ENCODE measurements at places on chromosomes 1 and 21.
A peak's percentile ranks its signal among the peaks of the same experiment; 100 is the strongest.

DNA sequence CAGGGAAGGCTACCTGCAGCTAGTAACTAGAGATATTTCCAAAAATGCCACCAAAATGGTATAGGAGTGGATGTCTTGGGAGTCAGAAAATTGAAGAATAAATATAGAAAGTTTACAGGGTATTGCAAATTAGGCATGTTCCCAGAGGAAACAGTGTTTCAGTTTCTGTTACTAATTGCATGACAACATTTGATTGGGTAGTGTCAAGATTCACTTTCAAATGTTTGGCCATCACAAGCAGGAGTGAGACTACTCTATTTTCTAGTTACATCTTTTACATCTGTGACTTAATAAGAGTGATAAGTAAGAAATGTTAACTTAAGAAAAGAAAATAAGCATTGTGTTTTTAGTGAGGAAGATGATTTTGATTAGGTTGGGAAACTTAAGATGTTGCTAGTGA lies 30.2 kb downstream of the AMY1C start:
- DNase-seq: no peak

DNA sequence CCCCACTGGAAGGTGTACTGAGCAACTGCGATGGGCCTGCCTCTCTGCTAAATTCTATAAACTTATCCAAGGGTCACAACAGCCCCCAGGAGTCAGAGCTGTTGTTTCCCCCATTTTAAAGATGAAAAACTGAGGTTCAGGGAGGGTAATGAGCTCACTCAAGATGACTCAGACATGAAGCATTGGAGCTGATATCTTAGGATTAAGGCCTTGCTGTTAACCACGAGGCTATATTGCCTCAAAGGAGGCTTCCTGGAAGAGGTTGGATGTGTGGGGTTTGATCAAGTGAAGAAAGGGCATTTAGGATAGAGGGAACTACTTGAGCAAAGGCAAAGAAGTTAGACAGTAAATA lies 6.7 kb downstream of the LDLRAP1 start:
- no peak for DNase-seq

DNA sequence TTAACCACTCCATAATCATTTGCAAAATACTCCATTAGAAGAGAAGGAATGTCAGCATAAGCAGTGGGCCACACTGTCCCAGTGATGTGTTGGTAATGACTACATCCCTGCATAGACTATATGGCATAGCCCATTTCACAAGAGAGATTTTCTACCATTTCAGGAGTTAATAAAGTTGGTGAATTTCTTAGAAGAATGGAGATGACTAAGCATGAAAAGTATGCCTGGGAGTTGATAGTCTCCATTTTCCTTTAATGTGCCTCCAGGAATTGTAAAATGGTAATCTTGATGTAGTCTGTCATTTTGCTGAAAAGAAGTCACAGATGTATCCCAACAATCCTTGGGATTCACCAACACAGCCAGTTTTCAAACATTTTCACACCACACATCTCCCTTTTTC lies 608.8 kb upstream of the CHRM3 start:
- DNase-seq: no peak

GRCh38 chr1:37793773-37794371 lies at the start of gene MANEAL:
MANEAL (plus strand) TSS chr1:37793847; CDS start chr1:37794183, 336 bp downstream.
- DNase-seq: peak; percentile 88

DNA sequence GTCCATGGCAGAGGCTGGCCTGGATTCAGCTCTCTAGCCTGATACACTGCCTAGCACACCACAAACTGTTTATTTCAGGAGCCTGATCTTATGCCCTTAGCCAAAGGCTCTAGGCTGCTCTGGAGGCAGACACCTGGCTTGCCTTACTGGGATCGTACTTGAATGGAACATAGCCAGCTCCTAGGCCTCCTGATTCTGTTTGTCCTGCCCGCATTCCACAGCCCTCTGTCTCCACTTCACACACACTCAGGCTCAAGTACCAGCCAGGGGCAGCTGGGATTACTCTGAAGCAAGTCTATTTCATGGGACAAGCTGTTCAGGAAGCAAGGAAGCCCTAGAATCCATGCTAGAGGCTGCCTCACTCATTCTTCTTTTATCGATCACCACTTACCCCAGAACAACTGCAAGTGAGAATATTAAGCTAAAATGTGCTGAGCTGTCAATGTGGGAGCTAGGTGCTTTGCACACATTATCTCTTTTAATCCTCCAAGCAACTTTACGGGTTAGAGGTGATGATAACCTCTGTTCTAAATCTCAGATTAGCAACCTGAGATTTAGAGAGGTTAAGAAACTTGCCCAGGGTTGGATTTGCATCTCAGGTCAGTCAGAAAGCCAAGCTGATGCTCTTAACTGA lies 31.1 kb upstream of the CYP4B1 start:
- no peak for DNase-seq

DNA sequence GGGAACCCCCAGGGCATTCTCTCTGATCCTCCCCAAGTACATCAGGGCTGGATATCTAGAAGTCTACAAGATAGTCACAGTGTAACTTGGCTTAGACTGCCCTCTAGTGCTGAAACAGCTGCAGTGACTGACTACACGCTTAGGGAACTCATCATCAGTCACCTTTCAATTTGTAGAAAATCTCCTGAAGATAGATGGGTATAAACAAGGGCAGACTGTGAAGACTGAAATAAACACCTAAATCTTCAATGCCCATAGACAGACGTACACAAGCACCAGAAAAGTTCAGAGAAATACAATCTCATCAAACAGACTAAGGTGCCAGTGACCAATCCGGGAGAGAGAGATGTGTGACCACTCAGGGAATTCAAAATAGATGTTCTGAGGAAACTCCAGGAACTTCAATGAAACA lies 46.6 kb downstream of the PACC1 start:
- peak; percentile 54 for DNase-seq

- DNase-seq: no peak
Observed at GRCh38 chr21:37259426-37259825, 7.7 kb downstream of the VPS26C start.

- DNase-seq: peak; percentile 62
Observed at GRCh38 chr1:230067871-230068620, 1.0 kb downstream of the GALNT2 start.

DNA sequence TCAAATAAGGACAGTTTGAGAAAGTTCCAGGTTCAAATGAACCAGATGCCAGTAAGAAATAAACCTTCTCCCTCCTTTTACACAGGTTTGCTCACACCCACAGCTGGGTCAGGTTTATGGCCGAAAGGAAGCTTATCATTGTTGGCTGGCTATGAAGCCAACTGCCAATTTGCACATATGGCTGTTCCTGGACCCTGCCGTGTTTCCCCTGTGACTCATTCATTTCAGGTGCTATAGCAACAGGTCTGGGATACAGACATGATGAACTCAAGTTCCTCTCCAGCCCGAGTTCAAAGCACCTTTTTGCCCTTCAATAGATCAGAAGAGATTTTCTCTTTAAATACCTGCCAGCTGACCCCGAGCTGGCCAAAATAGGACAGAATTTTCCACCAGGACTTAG lies 134.4 kb upstream of the SMYD2 start:
- no peak for DNase-seq

GRCh38 chr1:13951793-13952751 lies 252.1 kb downstream of the PRDM2 start:
- no peak for DNase-seq

DNA sequence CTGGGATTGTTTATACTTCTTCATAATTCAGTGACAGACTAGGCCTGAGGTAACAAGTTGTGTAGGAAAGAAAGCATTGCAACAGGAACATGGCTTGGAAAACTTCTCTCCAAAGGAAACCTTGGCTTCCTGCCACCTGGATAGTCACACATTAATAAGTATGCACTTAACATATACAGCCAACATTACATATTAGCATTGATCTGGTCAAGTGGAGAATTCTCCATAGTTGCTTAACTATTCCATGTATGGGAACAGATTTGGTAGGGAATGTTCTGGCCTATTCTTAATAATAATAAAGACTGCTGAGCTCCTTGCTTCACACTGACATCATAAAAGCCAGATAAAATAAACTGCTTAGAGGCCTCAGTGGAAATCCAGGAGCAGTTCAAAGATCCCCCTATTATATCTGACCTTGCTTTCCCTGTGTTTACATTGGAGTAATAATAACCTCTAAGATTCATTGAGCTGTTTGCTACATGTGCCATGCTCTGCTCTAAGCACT lies 27.2 kb upstream of the NFIA start:
- no peak for DNase-seq

DNA sequence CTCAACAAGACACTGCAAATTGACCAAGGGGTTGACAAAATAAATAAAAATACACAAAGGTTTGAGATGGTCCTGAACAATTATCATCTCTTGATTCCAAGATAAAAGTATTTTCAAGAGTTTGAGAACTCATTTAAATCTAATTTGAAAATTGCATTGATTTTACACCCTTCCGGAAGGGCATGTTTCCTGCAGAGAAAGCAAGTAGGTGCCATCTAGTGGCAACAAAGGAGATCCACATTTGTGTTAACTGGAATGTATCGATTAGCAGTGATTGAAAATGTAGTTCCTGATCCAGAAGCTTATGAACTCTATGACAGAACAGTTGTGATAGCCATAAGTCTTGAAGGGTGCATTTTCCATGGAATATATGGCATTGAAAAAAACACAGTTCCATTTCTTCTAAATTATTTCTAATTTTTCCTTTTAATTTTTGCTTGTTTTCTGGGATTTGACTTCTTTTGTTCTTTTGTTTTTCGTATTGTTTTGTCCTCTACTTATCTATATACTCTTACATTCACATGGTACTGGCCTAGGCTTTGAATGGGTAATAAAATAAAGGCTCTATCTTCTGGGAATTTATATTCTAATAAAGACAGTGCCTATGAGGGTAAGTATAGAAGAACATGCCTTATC lies 143.7 kb downstream of the DNM3 start:
- peak; percentile 33 for DNase-seq

DNA sequence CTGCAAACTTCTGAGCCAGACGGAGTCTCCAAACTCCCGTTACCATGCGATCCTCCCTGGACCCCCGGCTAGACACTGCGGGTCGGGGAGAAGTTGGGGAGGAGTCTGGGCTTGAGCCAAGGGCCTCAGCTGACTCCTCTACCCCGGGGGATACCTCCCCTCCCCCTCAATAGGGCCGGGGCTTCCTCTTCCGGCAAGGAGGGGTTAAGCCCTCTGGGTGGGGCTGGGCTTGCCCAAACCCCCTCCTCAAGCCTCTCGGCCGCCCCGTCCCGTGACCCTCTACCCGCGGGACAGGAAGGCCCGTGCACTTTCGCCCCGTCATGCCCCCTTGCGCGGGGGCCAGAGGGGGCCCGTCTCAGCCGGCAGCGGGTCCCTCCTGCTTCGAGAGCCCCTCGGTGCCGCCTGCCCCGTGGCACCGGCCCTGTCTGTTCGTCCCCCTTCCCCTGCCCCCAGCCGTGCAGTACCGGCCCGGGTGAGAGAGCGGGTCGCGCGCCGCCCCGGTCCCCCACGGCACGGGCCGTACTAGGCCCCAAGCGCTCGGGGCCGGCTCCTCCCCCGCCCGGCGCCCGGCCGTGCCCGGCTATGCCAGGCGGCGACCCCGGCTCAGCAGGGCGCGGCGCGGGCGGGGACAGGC lies 652 bp downstream of the ARL8A start:
- peak; percentile 79 for DNase-seq

DNA sequence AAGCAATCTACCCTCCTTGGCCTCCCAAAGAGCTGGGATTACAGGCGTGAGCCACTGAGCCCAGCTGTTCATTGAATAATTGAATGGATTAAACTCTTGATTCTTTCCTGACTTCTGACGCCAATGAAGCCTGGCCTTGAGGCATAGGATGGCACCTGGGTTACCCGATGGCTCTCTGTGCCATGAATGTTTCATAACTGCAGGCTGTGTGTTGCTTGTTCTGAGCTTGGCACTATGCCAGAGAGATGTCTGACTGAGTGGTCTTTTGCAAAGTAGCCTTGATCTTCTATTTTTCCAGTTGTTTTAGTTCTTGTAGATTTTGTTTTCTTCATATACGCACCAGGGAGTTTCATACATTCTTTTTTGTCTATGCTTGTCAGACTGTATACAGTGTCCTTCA lies 38.5 kb upstream of the AK4 start:
- no peak for DNase-seq

GRCh38 chr1:77202751-77203150 lies 16.5 kb downstream of the PIGK start:
- DNase-seq: no peak

DNA sequence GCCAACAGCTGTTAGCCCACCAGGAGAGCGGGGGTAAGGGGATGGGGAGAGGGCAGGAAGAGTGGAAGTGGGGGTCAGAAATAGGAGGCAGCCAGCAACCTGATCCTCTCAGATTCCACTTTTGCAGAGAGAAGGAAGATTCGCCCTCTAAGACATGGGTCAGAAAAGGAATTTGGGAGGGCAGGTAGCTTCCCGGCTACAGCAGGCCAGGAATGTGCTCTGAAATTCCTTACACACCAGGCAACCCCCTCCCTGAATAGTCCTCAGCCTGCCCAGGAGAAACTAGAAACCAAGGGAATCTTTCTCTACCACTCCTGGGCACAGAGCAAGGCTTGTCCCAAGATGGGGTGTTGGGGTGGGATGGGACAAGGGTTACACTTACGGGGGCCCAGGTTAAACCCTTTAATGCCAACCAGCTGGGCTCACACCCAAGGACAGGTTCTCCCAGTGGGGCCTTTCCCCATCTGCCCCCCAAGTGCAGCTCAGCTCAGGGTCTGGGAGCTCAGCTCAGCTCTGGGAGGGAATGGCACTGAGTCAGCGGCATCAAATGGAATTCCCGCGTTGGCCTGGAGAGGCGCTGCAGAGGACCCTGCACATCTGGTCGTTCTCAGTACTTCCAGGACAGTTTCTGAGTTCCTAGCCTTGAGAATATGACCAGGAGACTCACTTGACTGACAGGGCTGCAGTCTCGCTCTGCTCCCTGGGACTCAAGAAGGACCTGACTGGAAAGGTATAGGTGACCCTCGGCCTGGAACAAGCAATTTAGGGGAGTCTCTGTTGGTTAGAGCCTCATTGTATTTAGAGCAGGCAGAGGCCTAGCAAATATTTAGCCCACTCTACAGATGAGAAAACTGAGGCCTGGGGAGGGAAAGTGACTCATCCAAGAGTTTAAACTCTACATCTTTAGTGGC lies 761 bp downstream of the TNNT2 start:
- DNase-seq: peak; percentile 75

DNA sequence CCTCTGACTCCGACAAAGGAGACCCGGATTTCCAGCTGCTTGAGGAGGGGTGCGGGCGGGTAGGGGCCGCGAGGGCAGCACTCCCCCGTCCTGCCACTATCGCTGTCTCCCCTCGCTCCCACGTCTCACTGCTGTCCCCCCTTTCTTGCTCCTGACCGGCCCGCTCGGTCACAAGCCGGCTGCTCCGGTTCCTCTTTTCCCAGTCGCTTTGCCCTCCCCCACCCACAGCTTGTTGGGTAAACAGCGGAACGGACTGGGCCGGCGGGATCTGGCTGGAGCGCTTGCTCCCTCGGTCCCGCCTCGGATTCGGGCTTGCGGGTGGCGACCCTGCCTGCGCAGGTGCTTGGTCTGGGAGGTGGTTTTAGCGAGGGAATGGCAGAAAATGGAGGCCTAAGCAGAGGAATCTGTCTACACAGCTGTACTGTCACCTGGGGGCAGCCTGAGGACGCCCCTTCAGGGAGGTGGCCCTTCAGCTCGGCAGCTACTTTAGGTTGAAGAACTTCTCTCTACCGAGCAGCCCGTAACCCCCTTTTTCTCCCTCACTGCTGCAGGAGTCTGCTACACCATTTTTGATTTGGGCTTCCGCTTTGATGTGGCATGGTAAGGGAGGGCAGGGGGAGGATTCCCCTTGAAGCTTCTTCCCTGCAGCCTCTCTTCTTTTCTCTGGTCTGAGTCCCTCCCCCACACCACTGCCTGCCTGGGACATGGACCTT lies 645 bp downstream of the ATP6V0B start:
- peak; percentile 56 for DNase-seq

All from GM20000 (cell line).